ENCODE measurements at places on chromosomes 5 and 9. TPM values are rescaled to one million over a fixed set of nuclear protein-coding genes. Genes with fewer than 3 reads are reported as not detected.

- no peaks in the 10 kb centered on the region for H3K4me1 ChIP-seq
- no peaks in the 10 kb centered on the region for H3K27me3 ChIP-seq
- H3K36me3 ChIP-seq, result no peaks in the 10 kb centered on the region
Observed at GRCh38 chr5:68141494-68141893, 74.1 kb upstream of the PIK3R1 start.

DNA sequence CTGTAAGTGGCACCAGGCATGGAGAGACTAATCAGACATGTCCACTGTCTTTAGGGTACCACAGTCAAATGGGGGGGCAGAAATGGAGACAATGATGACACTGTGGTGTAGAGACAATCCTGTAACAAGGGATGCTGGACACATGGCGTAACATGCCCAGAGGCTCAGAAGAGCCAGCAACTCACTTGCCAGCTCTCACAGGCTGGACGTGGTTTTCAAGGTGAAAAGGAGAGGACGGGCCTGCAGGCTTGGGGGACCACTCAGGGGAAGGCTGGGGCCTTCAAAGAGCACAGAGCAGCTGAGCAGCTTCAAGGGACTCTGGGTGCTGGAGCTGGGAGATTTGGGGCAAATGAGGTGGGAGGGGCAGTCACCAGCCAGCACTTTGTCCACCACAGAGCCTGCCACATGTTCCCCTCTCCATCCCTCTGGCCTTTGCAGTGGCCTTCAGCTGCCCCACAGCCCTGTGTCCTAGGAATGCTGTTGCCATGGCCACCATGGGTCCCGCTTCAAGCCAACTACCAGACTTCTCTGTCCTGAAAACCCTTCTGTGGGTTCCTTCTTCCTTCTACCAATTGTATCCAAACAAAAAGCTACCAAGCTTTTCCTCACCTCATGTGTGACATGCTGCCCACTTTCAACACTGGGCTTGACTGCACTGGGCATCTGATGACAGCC is 140.4 kb downstream of the GABBR2 start:
- no peak overlapping the region for H3K27ac ChIP-seq
- H3K4me3 ChIP-seq, result no peak overlapping the region
- H3K36me3 ChIP-seq, result no peaks in the 10 kb centered on the region
- no peaks in the 10 kb centered on the region for H3K27me3 ChIP-seq
- no peak for DNase-seq

DNA sequence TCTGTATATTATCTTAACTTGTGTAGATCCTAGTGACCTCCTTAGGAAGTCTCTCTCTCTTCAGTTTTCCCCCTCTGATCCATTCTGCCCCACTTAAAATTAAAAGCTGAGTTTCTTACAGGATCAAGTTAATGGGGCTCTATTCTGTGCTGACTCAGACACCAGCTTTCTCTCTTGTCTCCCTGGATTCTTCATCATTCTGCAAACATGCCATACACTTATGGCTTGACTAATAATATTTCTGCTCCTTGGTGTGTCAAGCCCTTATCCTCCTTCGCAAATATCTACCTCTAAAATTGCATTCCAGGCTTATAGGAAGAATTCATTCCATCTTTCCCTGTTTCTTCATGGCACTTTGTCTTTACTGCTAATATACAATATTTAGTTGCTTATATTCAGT is 18.1 kb downstream of the LRRC70 start:
- no peaks in the 10 kb centered on the region for H3K27me3 ChIP-seq
- H3K4me3 ChIP-seq, result no peak overlapping the region
- no peak overlapping the region for H3K27ac ChIP-seq

- no peak overlapping the region for H3K27ac ChIP-seq
- H3K4me3 ChIP-seq, result peak overlapping the region; percentile 9
- H3K4me1 ChIP-seq, result peaks cover 8% of the 10 kb centered on the region
- H3K36me3 ChIP-seq, result no peaks in the 10 kb centered on the region
Observed at GRCh38 chr9:92406477-92406876, 2.1 kb upstream of the OGN start.

DNA sequence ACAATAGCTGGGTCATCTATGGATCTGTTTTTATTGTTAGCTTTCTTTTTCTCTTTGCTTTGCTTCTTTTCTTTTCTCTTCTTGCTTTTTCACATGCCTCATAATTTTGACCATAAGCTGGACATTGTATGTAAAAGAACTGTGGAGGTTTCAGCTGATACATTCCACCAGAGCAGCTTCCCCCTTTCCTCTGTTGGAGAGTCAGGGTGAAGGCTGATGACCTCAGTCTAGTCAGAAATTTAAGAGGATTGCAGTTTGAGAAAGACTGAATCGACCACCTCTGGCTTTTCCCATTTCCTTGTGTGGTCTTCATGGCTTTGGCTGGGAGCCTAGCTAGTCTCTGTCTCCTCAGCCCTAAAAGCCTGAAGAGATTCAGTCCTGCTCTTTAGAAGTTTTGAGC is 42.0 kb downstream of the KCNIP1 start:
- no peaks in the 10 kb centered on the region for H3K27me3 ChIP-seq
- no peaks in the 10 kb centered on the region for H3K36me3 ChIP-seq
- H3K4me3 ChIP-seq, result no peak overlapping the region
- H3K4me1 ChIP-seq, result no peaks in the 10 kb centered on the region
- no peak overlapping the region for H3K27ac ChIP-seq
- DNase-seq, result no peak

DNA sequence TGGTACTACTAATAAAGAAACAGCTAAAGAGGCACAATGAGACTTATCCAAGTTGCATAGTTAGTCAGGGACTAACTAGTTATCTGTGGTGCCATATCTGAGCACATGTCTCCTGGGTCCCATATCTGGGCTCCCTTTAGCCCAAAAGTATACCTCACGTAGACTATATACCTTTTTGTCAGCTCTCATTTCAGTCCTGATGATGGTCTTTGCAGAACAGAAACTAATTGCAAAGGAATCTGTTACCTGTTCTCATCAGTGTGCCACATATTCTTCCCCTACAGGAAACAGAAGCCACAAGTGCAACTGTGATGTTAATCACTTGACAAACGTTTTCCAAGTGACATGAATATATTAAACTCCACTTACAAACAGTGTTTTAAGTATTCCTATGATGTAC is 395.2 kb downstream of the KIAA0825 start:
- H3K27me3 ChIP-seq, result no peaks in the 10 kb centered on the region
- H3K4me1 ChIP-seq, result no peaks in the 10 kb centered on the region
- no peak overlapping the region for H3K27ac ChIP-seq
- H3K36me3 ChIP-seq, result no peaks in the 10 kb centered on the region
- no peak for DNase-seq
- H3K4me3 ChIP-seq, result no peak overlapping the region

DNA sequence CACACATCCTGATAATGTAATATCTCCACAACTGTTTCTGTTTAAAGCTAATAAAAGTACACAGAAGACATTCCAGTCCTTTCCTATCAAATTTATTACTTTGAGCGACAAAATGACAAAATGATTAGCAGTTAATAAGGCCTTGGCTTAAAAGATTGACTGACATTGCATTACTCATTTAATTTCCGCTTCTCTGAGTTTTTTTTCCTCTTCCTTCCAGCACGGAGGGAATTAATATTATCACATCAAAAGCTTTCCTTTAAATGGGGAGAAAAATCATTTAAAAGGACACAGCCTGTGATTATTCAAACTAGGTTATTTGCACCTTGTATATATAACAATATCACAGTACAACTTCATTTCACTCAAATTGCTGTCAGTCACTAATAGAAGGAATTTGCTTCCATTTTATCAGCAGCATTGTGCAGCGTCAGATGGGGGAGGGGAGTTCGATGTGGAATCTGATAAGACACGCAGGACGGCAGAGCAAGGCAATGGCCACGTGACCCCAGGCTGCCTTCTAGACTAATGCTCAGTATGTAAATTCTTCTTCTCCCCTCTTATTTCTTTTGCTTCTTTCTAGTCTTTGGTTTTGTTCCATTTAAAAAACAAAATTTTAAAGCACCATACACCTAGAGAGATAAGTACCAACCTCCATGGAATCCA is 400.5 kb downstream of the IRX1 start:
- no peak overlapping the region for H3K27ac ChIP-seq
- no peaks in the 10 kb centered on the region for H3K36me3 ChIP-seq
- no peak overlapping the region for H3K4me3 ChIP-seq
- no peaks in the 10 kb centered on the region for H3K27me3 ChIP-seq

DNA sequence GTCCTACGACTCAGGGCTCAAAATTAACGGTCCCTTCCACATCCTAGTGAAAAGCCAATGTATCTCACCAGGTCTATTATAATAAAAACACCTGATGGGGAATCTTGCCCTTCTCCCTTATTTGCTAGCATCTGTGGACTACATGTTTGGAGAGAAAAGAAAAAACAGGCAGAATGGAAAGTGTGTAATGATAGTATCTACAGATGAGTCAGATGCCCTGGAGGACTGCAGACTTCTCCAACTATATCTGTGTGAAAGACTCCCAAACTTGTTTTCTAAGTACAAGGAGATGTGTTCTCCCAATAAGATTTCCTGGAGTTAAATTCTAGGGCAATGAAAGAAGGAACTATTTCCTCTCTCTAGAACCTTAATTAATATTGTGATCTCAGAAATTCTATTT is 66.0 kb downstream of the FOXB2 start:
- H3K27me3 ChIP-seq, result no peaks in the 10 kb centered on the region
- H3K4me1 ChIP-seq, result no peaks in the 10 kb centered on the region
- no peaks in the 10 kb centered on the region for H3K36me3 ChIP-seq

DNA sequence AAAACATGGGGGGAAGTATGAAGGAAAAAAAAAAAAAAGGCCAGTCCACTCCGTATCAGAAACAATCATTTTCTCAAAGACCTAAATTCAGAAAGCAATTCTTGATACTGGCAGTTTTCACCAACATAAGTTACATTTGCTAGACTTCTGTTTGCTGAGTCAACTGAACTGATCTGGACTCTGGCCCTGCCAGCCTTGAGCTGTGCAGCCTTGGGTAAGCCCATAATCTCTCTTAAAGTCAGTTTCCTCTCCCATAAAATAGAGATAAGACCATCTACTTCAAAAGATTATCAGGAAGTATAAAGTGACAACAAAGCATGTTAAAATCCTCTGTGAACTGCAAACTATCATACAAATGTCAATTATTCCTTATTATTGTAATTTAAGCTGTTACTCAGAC is 106.8 kb downstream of the MAPKAP1 start:
- no peak overlapping the region for H3K27ac ChIP-seq
- DNase-seq, result no peak
- peaks cover 1% of the 10 kb centered on the region for H3K4me1 ChIP-seq
- no peaks in the 10 kb centered on the region for H3K36me3 ChIP-seq
- H3K27me3 ChIP-seq, result no peaks in the 10 kb centered on the region

- no peaks in the 10 kb centered on the region for H3K27me3 ChIP-seq
- H3K4me3 ChIP-seq, result no peak overlapping the region
- no peak overlapping the region for H3K27ac ChIP-seq
Observed at GRCh38 chr9:117046666-117047327, 359.7 kb downstream of the TRIM32 start.

GRCh38 chr9:1048231-1048619 is 1.9 kb upstream of the DMRT2 start:
- no peaks in the 10 kb centered on the region for H3K27me3 ChIP-seq
- H3K27ac ChIP-seq, result no peak overlapping the region
- no peak for DNase-seq
- H3K4me1 ChIP-seq, result peaks cover 5% of the 10 kb centered on the region
- H3K36me3 ChIP-seq, result no peaks in the 10 kb centered on the region
- H3K4me3 ChIP-seq, result peak overlapping the region; percentile 30

- no peak overlapping the region for H3K27ac ChIP-seq
- H3K36me3 ChIP-seq, result no peaks in the 10 kb centered on the region
- no peaks in the 10 kb centered on the region for H3K4me1 ChIP-seq
- no peaks in the 10 kb centered on the region for H3K27me3 ChIP-seq
- H3K4me3 ChIP-seq, result no peak overlapping the region
Observed at GRCh38 chr5:82031220-82032119, 59.6 kb downstream of the ATG10 start.

- DNase-seq, result no peak
- no peaks in the 10 kb centered on the region for H3K27me3 ChIP-seq
- H3K36me3 ChIP-seq, result no peaks in the 10 kb centered on the region
- no peak overlapping the region for H3K4me3 ChIP-seq
- no peaks in the 10 kb centered on the region for H3K4me1 ChIP-seq
Observed at GRCh38 chr5:167552356-167552755, 739.1 kb upstream of the WWC1 start.

- no peak for DNase-seq
- H3K4me1 ChIP-seq, result no peaks in the 10 kb centered on the region
- H3K27ac ChIP-seq, result no peak overlapping the region
- H3K36me3 ChIP-seq, result no peaks in the 10 kb centered on the region
Observed at GRCh38 chr5:152599096-152599495, 194.0 kb upstream of the NMUR2 start.

DNA sequence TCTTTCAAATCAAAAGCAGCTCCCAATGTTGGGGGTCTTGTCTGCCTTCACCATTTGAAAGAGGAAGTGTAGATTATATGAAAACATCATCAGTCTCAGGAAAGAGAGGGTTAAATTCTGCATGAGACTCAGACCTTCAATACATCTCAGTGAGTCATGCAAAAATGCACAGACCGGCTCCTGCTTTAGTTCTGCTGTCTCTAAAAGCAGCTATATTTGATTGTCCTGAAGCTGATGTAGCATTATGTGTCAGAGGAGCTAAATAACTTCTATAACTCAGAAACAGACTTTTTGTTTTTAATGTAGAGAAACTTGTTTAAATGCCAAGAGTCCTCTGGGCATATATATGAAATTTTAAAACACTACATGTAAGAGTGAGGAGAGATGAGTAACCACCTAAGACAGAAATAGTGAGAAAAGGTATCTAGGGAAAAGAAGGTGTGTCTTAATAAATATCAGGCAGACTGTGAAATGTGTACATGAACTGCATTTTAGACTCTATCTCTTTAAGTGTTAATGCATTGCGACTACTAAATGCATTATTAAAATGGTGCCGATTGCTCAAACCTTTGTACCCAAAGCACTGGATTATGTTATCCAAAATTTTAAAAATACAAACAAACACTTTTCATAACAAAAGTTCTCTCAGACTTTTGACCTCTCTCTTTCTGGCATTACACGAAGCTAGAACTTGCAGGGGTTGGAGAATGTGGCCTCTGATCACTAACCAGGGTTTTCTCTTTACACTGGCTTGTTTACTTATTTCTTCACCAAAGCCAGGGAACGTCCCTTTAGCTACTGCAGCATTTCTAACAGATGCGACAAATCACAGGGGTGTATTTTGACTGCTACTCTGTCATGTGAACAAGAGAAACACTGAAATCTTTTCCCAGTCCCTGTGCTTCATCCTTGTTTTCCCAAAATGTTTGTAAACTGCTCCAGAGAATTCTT is 302.3 kb downstream of the ARL15 start:
- H3K4me1 ChIP-seq, result peaks cover 3% of the 10 kb centered on the region
- no peaks in the 10 kb centered on the region for H3K27me3 ChIP-seq
- H3K36me3 ChIP-seq, result no peaks in the 10 kb centered on the region
- no peak overlapping the region for H3K4me3 ChIP-seq
- H3K27ac ChIP-seq, result no peak overlapping the region

DNA sequence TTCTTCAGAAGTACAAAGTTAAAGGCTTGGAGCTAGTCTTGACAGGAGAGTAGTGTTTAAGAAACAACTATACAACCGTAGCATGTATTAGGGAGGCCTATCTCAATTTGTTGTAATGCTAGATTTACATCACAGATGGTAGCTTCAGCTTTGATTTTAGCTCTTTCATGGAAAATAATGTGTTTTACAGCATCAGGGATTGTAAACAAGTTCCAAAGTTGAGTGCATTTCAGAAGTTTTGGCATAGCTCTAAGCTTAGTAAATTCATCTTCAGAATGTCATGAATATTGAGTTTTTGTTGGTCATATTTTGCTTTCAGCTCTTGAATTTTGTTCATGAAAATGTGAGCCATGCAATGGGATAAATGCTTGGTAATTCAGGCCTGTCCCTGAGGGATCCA is 30.7 kb downstream of the SLC44A1 start:
- no peaks in the 10 kb centered on the region for H3K4me1 ChIP-seq
- DNase-seq, result no peak
- no peak overlapping the region for H3K27ac ChIP-seq

The PCDHGA8 gene
- total RNA-seq, result 3.6 TPM

The SUSD3 gene
- total RNA-seq, result 36.4 TPM

The CD72 gene
- 0.28 TPM for total RNA-seq

The PTPN3 gene
- 3.3 TPM for total RNA-seq

The ADAMTSL1 gene
- total RNA-seq, result 7.2 TPM

The TRPM6 gene
- total RNA-seq, result 0.32 TPM

The PNPLA7 gene
- total RNA-seq, result 4.5 TPM

The SLC36A2 gene
- not detected for total RNA-seq
